Fibroblast of skin of left biceps (primary cell): ENCODE measurements at places on chromosomes 3 and 15.

DNA sequence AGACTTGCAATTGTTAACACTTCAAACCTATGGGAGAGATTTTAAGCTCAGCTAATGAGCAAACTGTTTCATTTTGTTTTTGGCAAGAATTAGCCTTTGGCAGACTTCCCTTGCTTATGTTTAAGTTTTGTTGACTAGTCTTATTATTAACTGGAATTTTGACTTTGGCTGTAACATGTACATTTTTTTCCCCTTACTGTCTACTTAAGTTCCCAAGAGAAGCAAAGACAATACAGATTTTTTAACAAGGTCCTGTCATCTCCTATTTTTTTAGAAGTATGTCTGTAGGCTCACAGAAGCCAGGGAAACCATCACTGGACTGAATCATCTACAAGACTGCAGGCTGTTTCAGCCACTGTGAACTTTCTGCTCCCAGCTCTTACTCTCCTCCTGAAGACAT is 74.3 kb downstream of the DGKG start:
- DNase-seq, result peak; percentile 89

GRCh38 chr15:45747426-45747825 is 112.6 kb downstream of the SQOR start:
- DNase-seq, result no peak

DNA sequence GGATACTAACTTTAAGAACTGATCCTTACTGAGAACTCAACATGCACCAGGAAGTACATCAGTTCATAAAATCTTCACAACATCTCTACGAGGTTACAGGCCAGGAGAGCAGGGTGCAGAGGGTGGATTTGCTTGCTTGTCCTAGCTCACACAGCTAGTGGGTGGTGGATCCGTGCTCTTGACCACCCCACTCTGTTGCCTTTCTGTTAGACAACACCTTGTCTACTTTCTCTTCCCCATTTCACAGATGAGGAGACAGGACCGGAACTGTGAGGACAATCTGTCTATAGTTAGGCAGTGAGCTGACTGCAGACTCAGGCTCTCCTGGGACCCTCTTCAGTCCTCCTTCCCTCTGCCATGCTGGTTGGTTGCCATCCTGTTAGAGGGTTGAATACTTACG is 221.7 kb upstream of the TLE3 start:
- no peak for DNase-seq

GRCh38 chr3:82294609-82295008 is 533.2 kb upstream of the GBE1 start:
- no peak for DNase-seq

DNA sequence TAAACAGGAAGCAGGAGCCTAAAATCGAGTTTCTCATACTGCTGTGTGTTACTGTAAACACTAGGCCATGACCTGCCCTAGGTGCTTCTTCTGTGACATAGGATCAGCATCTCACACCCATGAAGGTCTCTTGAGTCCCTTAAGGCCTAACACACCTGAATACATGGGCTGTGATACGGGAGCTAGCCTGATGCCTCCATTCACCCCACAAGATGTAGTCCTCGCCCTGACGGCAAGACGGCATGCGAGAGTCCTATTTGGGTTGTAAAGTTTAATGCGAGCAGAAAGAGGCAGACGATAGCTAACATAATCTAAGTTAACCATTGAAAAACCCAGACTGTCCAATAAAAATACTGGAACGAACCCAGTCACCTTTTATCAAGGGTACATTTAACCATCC is 241.1 kb upstream of the ICE2 start:
- DNase-seq, result no peak

DNA sequence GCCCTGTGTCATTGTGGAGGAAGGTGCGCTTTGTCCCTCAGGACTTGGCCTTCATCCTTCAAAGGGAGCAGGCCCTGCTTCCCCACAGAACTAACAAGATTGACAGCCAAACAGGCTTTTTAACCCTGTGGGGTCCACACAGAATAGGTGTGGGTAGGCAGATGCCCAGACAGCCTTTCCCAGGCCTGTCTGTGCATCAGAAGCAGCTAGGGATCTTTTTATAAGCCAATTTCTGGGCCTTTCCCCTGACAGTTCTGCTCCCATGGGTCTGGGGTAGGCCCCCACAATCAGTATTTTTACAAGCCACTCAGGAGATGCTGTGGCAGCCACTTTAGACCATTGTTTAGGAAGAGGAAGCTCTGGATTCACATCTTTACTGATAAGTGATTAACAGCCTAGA is 69.2 kb downstream of the MRPL46 start:
- no peak for DNase-seq

- no peak for DNase-seq
Measured at GRCh38 chr3:121505256-121505655, 40.5 kb downstream of the POLQ start.

- DNase-seq, result no peak
Measured at GRCh38 chr3:24006-24405, 172.6 kb upstream of the CHL1 start.

DNA sequence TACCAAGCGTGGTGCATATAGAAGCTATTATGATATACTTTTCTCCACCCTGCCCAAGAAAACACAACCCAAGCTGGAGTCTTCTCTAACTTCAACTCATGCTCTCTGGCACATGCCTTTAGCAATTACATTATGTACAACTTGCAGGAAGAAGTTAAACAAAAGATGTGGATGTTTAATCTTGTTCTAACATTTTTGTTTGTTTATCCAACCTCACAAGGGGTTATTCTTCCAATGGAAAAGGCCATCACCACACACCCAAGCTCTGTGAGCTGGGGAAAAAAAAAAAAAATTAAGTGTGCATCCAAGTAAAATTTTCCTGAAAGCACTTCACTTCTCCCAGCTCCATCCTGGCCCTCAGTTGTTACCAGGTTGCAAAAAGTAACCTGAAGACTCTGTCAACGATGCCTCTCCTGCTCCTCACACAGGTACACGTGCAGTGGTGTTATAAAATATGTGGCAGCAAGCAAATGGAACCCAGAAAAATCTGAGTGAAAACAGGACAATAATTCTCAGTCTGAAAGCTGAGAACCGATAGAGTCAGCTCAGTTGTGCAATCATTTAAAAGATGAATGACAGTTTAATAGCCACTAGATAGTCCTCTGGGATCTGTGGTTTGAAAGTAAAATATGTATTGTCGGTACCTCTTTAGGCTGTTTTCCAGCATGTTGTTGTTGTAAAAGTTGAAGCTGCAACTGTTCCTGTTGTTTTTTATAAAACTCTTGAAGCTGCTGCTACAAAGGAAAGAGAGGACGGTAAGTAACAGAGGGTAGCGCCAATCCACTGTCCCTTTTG is 531.4 kb downstream of the FOXP1 start:
- DNase-seq, result no peak

GRCh38 chr3:158573714-158574113 is 2.7 kb downstream of the MLF1 start:
- no peak for DNase-seq

DNA sequence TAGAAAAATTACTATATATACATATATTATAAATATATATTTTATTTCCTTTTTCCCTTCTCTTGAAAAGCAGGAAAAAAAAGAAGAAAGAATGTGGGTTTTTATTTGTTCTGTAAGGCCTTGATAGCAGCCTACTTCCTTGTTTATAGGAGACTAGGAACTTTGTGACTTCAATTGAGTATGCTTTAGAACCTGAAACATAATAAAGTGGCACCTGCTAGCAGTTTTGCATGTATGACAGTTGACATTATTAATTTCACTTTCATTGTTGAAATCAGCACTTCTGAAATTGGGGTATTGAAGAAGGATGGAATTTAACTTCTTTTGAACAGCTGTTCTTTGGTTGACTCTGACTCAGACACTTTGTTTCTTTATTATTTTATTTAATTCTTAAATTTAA is 56.9 kb downstream of the GLCE start:
- no peak for DNase-seq

GRCh38 chr15:26724381-26725150 is 48.3 kb downstream of the GABRB3 start:
- no peak for DNase-seq

GRCh38 chr15:49041426-49041825 is 4.8 kb downstream of the SECISBP2L start:
- DNase-seq, result no peak

- no peak for DNase-seq
Measured at GRCh38 chr3:37925157-37925556, 63.5 kb downstream of the CTDSPL start.

DNA sequence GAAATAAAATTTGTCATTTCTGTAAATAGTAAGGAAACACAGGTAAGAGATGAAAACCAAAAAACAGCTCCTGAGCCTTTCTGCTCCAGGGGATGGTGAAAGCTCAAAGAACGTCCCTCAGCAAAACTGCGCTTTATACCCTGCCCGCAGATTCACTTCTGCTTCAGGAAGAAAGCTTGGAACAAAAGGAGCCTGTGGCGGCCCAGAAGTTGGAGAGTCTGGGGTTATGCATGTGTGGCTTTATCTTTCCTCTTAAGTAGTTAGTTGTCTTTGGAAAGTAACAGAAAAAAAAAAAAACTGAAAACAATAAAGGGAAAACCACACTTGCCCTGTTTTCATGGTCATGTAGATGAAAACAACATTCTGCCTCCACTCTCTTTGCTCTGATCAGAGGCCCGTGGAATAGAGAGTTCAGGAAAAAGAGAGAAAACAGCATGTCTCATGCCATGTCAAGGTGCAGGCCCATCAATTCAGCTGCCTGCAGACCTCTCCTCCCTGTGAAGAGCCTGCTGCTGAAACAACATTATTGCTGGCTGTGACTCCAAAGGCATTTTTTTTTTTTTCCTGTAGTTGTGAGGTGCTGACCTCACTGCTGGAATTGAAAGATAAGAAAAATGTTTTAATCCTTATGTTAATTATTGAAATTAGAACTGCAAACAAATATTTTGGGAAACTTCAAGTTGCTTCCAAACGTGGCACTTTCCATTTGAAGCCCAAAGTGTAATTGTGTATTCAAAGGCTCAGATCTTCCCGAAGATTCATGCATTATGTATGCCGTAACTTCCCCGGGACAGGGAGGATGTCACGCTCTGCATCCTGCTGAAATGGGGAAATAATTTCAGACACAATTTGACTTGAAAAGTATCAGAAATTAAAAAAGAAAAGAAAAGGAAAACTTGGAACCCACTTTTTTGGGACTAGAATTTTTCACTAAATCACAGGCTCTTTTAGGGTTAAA is 108.4 kb upstream of the ZNF385D start:
- DNase-seq, result no peak

GRCh38 chr3:110808630-110809029 is 263.0 kb upstream of the NECTIN3 start:
- DNase-seq, result no peak

DNA sequence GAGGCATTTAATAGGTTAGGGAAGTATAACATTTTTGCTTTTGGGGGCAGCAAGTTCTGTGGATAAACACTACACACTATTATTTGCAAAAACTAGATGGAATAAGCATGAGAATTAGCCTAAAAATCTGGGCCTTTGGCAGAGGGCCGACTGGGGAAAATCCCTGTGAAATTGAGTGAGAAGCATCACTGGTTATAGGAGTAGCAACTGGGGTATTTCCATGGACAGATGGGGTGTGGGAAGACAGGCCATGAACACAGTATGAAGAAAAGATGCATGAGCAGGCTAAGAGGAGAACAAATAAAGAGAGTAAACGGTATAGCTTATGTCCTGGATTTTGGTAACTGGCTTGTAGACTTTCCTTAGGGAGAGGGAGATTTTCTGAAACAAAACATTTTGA is 32.9 kb upstream of the CSPG5 start:
- no peak for DNase-seq

GRCh38 chr3:16385151-16385550 is 120.1 kb downstream of the OXNAD1 start:
- DNase-seq, result no peak

DNA sequence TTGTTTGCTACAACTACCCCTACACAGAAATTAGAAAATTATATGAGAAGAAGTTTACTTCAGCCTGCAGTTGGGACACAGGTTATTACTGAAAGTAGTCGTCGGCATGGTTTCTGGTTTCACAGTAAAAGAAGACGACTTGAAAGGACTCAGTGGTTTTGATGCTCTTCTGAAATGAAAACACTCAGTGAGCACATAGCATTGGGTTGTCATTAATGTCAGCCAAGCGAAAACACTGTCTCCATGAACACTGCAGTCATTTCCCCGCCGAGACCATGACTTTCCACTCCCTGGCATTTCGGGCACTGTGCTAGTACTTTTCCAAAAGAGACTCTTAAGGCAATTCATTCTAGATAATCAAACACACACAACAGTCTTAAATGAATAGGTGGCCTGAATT is 69.2 kb upstream of the ICE2 start:
- no peak for DNase-seq

GRCh38 chr3:65669163-65669875 is 369.4 kb downstream of the MAGI1 start:
- DNase-seq, result no peak

- no peak for DNase-seq
Measured at GRCh38 chr3:42161050-42161935, 70.1 kb downstream of the TRAK1 start.

- DNase-seq, result no peak
Measured at GRCh38 chr3:194333981-194334320, 17.2 kb downstream of the CPN2 start.

DNA sequence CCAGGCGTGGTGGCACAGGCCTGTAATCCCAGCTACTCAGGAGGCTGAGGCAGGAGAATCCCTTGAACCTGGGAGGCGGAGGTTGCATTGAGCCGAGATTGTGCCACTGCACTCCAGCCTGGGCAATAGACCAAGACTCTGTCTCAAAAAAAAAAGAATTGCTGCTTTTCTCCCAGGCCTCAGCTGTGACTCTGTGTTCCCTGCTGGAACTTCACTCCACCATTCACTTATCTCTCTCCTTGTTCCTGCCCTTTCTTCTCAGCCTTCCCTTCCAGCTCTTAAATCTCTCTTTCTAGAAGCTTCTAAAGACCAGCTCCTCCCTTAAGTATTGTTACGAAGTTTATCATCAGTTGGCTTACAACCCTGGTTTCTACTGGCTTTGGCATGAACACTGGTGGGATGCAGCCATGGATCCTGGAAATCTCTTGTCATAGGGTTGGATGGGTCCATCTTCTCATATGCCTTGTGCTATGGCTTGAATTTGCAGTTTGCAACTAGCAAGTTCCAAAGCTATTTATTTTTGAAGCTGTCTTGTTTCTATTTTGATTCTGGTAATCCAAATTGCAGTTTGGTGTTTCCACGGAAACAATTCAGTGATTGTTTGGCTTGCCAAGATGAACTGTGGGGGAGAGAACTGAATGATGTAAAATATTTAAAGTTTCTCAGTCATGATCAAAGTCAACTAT is 10.5 kb downstream of the C3orf62 start:
- no peak for DNase-seq

DNA sequence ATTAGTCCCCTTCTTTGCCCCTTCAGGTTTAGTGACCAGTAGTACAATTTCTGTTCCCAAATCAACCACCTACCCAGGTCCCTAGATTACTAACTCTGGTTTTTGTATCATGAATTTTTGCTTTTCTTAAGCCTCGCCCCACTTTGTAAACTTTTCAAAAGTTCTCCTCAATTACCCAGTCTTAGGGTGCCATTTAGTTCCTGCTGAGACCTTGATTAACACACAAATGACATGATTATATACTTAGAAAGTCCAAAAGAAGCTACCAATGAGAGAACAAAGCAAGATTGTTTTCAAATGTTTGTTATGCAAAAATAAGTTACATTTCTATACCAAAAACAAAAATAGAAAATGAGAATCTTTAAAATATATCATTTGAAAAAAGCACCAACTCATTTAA is 594.4 kb downstream of the SQOR start:
- no peak for DNase-seq

GRCh38 chr15:76898102-76898501 is 7.0 kb downstream of the SCAPER start:
- DNase-seq, result no peak

- no peak for DNase-seq
Measured at GRCh38 chr15:52857937-52858781, 68.0 kb upstream of the ONECUT1 start.

GRCh38 chr15:57732526-57733331 is 26.2 kb downstream of the POLR2M start:
- DNase-seq, result no peak

- no peak for DNase-seq
Measured at GRCh38 chr3:151896246-151897012, 23.0 kb downstream of the SUCNR1 start.
